T-cell (primary cell): ENCODE measurements at places on chromosomes 5 and 9.

DNA sequence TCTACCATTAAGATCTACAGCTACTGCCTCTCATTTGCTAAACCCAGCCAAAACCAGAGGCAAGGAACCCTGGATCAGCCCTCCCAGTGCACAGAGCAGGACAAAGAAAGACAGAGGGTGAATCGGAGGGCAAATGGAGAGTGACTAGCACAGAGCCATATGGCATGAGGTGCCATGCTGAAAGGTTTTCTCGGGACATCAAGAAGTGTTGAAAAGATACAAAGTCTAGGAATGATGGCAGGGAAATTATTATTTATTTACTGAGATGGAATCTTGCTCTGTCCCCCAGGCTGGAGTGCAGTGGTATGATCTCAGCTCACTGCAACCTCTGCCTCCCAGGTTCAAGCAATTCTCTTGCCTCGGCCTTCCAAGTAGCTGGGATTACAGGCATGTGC is 19.3 kb downstream of the SLC1A1 start:
- DNase-seq: no peak
- no peaks in the 10 kb centered on the region for H3K36me3 ChIP-seq
- H3K4me1 ChIP-seq: no peaks in the 10 kb centered on the region
- no peak overlapping the region for H3K4me3 ChIP-seq
- H3K27ac ChIP-seq: no peak overlapping the region

GRCh38 chr9:107749787-107750444 is 260.3 kb upstream of the KLF4 start:
- H3K4me3 ChIP-seq: no peak overlapping the region
- H3K27ac ChIP-seq: no peak overlapping the region
- no peaks in the 10 kb centered on the region for H3K36me3 ChIP-seq
- DNase-seq: no peak

DNA sequence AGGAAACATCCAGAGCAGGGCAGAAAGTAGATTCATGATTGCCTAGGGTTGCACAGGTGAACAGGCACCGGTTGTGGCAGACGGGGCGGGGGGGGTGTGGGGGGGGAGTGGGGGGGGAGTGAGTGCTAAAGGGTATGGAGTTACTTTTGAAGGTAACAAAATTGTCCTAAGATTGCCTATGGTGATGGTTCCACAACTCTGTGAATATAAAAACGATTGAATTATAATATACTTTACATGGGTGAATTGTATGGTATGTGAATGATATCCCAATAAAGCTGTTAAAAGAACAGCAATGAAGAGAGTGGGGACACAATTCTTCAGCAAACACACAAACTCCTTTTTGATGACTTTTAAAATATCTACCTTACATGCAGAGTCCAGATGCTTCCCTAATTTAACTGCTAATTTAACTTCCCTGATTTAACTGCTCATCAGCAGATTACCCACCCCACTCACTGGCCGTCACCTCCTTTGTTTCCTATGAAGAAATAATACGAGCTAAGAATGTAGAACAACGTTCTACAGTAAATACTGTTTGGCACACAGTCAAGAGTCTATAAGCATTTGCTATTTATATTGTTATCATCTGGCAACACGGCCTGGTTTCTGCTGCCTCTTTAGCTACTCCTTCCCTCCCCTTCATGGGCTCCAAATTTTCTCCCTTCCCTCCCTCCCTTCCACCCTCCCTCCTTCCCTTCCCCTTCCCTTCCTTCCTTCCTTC is 83.5 kb downstream of the PTCH1 start:
- no peak overlapping the region for H3K4me3 ChIP-seq
- no peaks in the 10 kb centered on the region for H3K4me1 ChIP-seq
- H3K27ac ChIP-seq: no peak overlapping the region
- no peaks in the 10 kb centered on the region for H3K27me3 ChIP-seq
- H3K36me3 ChIP-seq: no peaks in the 10 kb centered on the region

- H3K4me3 ChIP-seq: no peak overlapping the region
- H3K36me3 ChIP-seq: no peaks in the 10 kb centered on the region
- no peak for DNase-seq
- no peak overlapping the region for H3K27ac ChIP-seq
- peaks cover 4% of the 10 kb centered on the region for H3K4me1 ChIP-seq
Measured at GRCh38 chr5:127089191-127089590, 15.9 kb upstream of the C5orf63 start.

DNA sequence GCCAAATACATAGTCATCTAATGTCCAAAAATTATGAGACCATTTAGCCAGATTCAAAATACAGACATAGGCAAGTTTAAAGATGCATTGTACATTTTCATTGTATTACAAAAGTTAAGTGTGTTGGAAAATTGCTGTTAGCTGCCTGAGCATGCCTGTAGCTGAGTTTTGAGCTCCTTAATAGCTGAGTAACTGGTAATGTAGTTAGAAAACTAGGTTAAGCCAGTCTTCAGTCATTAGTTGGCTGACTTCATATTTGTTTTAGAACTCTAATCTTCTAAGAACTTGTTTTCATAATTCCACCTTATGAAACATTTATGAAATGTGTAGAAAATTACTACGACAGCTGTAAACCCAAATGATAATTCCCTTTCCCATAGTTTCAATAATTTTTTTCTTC is 293.4 kb downstream of the ARRDC3 start:
- H3K36me3 ChIP-seq: no peaks in the 10 kb centered on the region
- H3K4me3 ChIP-seq: no peak overlapping the region
- no peak for DNase-seq
- H3K27ac ChIP-seq: no peak overlapping the region

DNA sequence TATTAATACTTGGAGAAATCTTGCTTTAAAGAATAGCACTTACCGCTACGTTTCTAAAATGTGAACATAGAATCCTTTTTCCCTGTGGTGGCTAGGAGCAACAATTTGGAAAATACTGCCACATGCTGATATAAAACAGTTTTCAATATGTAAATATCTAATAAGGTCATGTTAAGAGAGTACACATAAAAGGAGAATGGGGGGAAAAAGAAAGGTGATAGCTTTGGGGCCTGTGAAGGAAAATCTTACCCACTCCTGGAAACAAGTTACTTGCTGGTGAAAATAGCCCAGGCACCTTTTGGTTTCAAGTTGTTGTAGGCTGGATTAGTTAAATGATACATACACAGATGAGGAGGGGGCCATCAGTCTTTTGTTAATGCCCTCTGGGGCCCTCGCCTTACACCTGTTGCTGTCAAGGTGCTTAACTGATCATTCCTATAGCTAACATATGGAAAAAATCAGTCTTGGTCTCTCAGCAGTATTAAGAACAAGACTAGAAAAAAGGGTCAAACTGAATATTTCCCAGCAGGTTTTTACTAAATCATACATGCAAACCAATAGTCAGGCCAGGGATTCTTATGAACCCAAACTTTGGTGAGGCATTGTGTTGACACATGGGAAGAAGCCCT is 24.1 kb downstream of the FYB1 start:
- DNase-seq: no peak
- peaks cover 58% of the 10 kb centered on the region for H3K4me1 ChIP-seq
- H3K4me3 ChIP-seq: peak overlapping the region; percentile 78

DNA sequence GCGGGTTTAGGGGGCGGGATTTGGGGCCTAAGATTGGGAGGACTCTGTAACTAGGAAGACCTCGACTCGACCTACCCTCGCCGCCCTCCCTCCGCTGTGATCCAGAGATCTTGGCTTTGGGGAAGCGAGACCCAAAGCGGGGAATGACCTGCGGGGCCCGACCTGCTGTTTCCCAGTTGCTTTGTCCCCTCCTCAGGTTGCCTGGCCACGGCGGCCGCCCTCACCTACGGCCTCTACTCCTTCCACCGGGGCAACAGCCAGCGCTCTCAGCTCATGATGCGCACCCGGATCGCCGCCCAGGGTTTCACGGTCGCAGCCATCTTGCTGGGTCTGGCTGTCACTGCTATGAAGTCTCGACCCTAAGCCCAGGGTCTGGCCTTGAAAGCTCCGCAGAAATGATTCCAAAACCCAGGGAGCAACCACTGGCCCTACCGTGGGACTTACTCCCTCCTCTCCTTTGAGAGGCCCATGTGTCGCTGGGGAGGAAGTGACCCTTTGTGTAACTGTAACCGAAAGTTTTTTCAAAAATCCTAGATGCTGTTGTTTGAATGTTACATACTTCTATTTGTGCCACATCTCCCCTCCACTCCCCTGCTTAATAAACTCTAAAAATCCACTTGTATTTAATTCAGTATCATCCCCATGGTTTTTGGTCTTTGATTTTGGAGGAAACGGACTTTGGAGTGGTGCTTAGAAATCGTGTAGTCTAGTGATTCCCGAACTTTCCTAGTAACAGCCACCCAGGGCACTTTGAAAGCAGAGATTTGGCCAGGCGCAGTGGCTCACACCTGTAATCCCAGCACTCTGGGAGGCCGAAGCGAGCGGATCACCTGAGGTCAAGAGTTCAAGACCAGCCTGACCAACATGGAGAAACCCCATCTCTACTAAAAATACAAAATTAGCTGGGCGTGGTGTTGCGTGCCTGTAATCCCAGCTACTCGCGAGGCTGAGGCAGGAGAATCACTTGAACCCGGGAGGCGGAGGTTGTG is 878 bp downstream of the HIGD2A start:
- H3K27me3 ChIP-seq: no peaks in the 10 kb centered on the region
- no peak for DNase-seq
- H3K27ac ChIP-seq: peak overlapping the region; percentile 87
- peak overlapping the region; percentile 82 for H3K4me3 ChIP-seq
- H3K4me1 ChIP-seq: peaks cover 29% of the 10 kb centered on the region

- no peak overlapping the region for H3K4me3 ChIP-seq
- H3K36me3 ChIP-seq: no peaks in the 10 kb centered on the region
- H3K4me1 ChIP-seq: no peaks in the 10 kb centered on the region
- H3K27ac ChIP-seq: no peak overlapping the region
Measured at GRCh38 chr9:102499468-102499867, 495.7 kb upstream of the CYLC2 start.

DNA sequence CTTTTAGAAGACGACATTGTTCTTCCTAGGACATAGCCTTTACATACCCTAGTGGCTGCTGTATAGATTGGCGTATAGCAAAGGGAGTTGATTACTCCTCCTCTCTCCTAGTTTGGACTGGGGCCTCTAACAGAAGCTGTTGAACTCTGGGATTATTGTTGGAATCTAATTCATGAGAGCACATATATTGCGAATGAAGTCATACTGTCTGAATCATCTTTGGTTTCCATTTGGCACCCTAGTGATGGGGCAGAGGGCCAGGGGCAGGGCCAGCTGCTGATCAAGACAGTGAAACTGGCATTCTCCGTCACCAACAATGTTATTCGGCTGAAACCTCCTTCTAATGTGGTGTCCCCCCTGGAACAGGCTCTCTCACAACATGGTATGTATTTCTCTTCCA is 40.3 kb downstream of the NUP188 start:
- peaks cover 4% of the 10 kb centered on the region for H3K36me3 ChIP-seq
- DNase-seq: no peak
- H3K27me3 ChIP-seq: no peaks in the 10 kb centered on the region
- no peak overlapping the region for H3K4me3 ChIP-seq
- H3K4me1 ChIP-seq: no peaks in the 10 kb centered on the region

GRCh38 chr5:56440871-56441740 is 208.0 kb upstream of the ANKRD55 start:
- no peak for DNase-seq
- no peaks in the 10 kb centered on the region for H3K27me3 ChIP-seq
- H3K4me1 ChIP-seq: no peaks in the 10 kb centered on the region
- no peaks in the 10 kb centered on the region for H3K36me3 ChIP-seq

DNA sequence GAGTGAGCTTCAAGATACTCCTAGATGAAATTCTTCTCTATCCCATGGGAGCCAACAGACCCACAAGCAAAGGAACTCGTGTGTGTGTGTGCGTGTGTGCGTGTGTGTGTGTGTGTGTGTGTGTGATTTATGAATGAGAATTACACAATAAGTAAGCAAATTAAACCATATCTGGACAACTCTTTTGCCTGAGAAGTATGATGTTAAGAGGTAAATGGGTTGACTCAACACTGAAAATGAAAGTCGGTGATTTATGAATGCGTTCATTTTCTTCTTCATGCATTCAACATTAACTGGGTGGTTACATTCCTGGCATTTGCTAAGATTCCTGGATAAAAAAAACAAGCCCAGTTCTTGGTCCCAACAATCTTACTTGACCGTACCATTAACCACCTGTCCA is 171.3 kb upstream of the ZNF462 start:
- no peaks in the 10 kb centered on the region for H3K36me3 ChIP-seq
- DNase-seq: no peak
- H3K4me1 ChIP-seq: no peaks in the 10 kb centered on the region

DNA sequence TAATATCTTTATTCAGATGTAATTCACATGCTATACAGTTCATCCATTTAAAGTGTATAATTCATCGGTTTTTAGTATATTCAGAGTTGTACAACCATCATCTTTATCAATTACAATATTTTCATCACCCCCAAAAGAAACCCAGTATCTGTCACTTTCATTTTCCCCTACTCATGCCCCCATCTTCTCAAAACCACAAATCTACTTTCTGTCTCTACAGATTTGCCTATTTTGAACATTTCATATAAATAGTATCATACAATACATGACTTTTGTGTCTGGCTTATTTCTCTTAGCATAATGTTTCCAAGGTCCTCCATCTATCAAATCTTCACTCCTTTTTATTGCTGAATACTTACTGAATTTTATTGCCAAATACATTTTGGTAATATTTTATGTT is 305.1 kb upstream of the SGCD start:
- H3K27me3 ChIP-seq: peaks cover 3% of the 10 kb centered on the region
- no peaks in the 10 kb centered on the region for H3K36me3 ChIP-seq
- no peak for DNase-seq
- H3K27ac ChIP-seq: no peak overlapping the region
